Tibial nerve (tissue), 4 donors: ENCODE measurements at places on chromosomes 2 and 18. TPM values are rescaled to one million over a fixed set of nuclear protein-coding genes. Genes with fewer than 3 reads are reported as not detected.

DNA sequence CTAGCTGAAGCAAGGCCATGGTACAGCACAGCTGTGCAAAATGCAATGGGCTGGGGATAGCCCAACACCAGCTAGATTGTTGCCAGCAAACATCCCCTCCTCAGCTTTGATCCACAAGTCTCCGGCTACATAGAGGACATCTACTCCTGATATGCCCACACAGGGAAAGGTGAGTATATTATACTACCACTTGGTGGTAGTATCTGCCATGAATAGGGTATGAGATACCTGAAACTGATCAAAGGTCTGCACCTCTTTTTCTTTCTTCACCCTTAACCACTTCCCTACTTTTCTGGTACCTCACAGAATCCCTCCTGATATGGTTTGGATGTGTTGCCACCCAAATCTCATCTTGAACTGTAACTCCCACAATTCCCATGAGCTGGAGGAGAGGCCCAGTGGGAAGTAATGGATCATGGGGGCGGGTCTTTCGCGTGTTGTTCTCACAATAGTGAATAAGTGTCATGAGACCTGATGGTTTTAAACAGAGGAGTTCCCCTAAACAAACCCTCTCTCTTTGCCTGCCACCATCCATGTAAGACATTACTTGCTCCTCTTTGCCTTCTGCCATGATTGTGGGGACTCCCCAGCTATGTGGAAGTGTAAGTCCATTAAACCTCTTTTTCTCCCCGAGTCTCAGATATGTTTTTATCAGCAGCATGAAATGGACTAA is 279.6 kb downstream of the TXNL1 start:
- no peak for DNase-seq

DNA sequence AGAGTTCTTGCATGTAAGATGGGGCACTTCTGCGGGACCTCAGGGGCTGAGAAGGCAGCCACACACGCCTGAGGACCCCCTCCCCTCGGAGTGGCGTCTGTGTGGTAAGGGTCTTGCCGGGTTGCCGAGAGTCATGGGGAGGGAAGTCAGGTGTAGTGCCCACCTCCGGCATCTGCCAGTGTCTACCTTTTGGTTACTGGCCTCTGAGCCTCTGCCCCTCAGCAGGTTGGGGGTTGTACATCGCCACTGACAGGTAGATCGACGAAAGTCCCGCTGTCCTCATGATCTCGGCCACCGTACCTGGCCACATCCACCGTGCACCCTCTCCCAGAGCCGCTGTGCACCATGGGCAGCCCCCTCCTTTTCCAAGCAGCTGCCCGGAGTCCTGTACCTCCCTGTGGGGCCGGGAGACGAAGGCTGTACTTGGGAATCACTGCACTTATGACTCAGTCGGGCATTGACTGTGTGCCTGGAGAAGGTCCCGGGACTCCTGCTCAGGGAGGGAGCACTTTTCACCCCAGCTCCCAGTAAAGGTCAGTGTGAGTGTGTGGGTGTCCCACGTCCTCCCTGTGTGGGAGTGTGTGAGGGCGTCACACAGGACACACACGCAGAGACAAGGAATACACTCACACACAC is 332.4 kb upstream of the MYT1L start:
- DNase-seq = no peak

DNA sequence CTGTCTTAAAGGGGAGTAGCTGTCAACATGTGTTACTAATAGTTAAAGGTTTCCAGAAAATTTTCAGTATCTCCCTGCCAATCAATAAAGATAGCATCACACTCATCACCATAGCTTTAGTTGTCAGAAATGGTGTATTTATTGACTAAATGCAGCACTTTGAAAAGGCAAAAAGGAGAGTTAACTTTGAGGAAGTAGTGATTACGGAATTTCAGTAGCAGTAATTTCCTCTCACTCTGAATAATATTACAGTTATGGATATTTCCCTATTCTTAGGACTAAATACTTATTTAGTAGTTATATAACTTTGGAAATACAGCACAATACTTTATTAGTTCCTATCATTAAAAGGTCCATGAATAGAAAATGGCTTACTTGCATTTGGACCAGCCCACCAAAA is 250.5 kb downstream of the CAMKMT start:
- DNase-seq = no peak

DNA sequence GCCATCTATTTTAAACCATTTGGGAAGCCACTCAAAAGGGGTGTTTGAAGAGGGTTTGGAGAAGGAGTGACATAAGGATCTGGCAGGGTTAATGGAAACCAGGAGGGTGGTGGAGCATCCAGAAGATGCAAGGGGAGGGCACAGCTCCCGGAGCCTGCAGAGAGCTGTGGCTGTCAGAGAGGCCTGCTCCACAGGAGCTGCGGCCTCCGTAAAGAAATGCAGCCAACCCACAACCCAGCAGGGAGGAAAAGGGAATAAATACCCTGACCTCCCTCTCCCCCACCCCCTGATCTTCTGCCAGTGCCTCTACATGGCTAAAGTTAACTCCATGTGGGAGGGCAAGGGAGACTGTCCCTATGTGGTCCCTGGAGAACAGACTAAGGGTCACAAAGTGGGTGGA is 567.1 kb upstream of the POU3F3 start:
- no peak for DNase-seq

- no peak for DNase-seq
Measured at GRCh38 chr2:127313406-127313805, 19.5 kb upstream of the ERCC3 start.

- DNase-seq = no peak
Measured at GRCh38 chr18:50410894-50411293, 36.0 kb downstream of the SKA1 start.

GRCh38 chr2:122061831-122062230 is 306.4 kb downstream of the TSN start:
- no peak for DNase-seq

DNA sequence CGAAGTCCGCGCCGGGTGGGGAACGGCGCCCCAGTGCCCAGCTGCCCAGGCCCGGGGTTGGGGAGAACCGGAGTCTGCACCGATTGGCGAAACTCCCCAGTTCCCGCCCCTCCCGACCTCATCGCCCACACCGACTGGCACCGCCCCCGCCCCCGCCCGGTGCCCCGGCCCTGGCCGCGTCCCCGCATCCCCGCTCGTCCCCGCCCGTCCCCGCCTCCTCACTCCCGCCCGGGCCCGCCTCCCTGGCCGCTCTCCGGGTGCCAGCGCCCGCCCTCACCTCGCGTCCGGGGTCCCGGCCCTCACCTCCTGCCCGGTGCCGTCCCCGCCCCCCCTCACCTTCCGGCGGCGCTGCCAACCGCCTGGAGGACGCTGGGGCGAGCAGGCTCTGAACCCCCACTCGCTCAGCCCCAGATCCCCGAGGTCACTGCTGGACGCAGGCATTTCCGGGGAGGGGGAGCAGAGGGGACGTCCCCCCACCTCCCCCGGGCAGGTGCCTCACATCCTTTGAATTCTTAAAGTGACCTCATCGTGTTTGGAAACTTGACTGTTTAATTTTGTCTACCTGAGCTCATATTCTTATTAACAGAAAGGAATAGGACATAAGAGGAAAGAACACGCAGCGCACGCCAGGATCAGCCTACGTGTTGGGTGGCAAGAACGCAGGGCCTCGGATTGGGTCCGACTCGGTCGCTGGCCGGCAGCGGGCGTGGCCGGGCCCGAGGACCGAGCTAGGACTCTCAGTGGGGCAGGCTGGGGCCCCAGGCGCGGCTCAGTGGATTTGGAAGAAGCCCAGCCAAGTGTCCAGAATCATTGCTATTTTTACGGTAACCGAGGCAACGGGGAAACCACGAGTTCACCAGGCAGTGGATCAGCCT is at the start of gene FAM110C:
Gene FAM110C, minus strand, starts transcription at position 35 of the 875 bp plus-strand sequence. CDS start 120 bp downstream, outside the sequence.
- DNase-seq = no peak

- no peak for DNase-seq
Measured at GRCh38 chr18:65403534-65403933, 347.3 kb upstream of the CDH7 start.

The CCNT2 gene
- 29.7 TPM for total RNA-seq

The G6PC2 gene
- total RNA-seq = not detected

The CYS1 gene
- total RNA-seq = 10.5 TPM

The RND3 gene
- total RNA-seq = 73.5 TPM

The VAMP5 gene
- total RNA-seq = 91.6 TPM

The REG3G gene
- total RNA-seq = not detected
